Ascending aorta (tissue), 2 donors: ENCODE measurements at places on chromosomes 5 and 9. TPM values are rescaled to one million over a fixed set of nuclear protein-coding genes. Genes with fewer than 3 reads are reported as not detected.

DNA sequence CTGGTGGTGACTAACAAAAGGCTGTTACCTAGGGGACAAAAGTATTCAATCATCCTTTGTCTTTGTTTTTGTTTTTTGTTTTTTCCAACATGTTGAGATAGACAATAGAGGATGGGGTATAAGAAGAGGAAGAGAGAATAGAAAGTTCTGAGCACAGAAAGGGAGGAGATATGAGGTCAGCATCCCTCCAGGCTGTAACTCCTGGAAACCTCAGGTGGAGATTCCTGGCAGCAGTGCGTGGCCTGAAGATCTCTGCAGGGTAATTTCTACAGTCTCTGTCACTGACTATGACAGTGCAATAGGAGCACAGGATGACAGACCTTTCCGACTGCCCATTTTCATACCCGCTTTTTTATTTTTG is 112.1 kb downstream of the ADRB2 start:
- no peak overlapping the region for H3K27ac ChIP-seq
- H3K36me3 ChIP-seq, result no peaks in the 10 kb centered on the region
- H3K4me3 ChIP-seq, result no peak overlapping the region

- H3K4me3 ChIP-seq, result no peak overlapping the region
- no peak overlapping the region for H3K27ac ChIP-seq
- no peaks in the 10 kb centered on the region for H3K4me1 ChIP-seq
- no peaks in the 10 kb centered on the region for H3K27me3 ChIP-seq
- DNase-seq, result no peak
- H3K36me3 ChIP-seq, result no peaks in the 10 kb centered on the region
Measured at GRCh38 chr9:20319641-20320337, 302.5 kb downstream of the MLLT3 start.

GRCh38 chr5:14337593-14337992 is 194.5 kb downstream of the TRIO start:
- H3K4me3 ChIP-seq, result no peak overlapping the region
- no peak for DNase-seq
- H3K27me3 ChIP-seq, result no peaks in the 10 kb centered on the region
- peak overlapping the region; percentile 64 for H3K27ac ChIP-seq

GRCh38 chr9:37060833-37061232 is 26.8 kb upstream of the PAX5 start:
- H3K4me1 ChIP-seq, result no peaks in the 10 kb centered on the region
- DNase-seq, result no peak
- no peak overlapping the region for H3K27ac ChIP-seq
- no peaks in the 10 kb centered on the region for H3K27me3 ChIP-seq

DNA sequence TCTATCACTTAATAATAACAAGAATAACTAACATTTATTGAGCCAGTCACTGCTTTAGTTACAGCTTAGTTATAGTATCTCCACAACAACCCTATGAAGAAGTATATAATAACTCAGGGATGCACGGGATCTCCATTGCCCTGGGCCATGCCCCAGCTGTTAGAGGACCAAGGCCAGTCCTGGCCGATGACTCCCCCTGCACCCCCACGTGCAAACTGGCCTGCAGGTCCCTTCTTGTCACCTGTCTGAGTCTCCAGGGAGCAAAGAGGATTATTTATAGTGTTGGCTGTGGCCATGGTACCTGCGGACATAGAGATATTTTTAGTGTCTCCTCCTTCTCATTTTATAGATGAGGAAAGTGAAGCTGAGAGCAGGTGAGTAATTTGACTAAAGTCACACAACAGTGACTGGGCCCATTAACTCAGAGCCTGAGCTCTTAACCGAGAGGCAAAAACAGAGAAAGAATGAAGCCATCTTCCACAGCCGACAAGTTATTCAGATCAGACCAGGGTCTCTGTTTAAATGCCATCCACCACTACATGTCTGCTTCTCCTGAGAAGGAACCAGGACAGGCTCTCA is 94.4 kb downstream of the TMEM215 start:
- no peaks in the 10 kb centered on the region for H3K36me3 ChIP-seq
- H3K27ac ChIP-seq, result no peak overlapping the region
- no peak for DNase-seq
- H3K27me3 ChIP-seq, result no peaks in the 10 kb centered on the region
- no peak overlapping the region for H3K4me3 ChIP-seq

DNA sequence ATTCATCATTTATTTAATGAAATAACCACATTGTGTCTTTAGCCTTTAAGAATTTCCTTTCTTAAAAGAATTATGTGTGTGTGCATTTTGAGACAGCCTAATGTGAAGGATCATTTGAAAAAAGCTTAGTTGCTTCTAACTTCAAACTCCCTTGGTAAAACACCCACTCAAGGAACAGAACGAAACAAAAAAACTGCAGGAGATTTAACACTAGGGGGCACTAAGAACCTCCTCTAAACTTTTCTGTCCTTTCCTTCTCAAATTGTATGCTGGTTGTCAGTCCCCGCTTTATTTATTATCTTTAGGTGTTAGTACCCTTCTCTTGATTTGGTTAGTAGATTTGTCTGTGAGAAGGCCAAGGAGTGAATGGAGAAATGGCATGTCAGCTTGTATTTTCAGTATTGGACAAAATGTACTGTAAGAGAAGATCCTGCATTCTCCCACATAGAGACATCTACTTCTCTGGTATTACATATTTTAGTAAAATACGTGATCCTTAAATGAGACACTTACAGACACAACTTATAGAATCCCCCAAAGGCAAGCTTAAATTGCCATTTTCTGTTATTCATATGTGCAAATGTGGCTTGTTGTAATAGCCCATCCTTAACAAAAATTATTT is 229.7 kb downstream of the MRPS30 start:
- H3K4me3 ChIP-seq, result no peak overlapping the region
- H3K27me3 ChIP-seq, result no peaks in the 10 kb centered on the region
- DNase-seq, result no peak
- H3K27ac ChIP-seq, result no peak overlapping the region

GRCh38 chr5:59407967-59408366 is 485.6 kb downstream of the PDE4D start:
- no peak overlapping the region for H3K4me3 ChIP-seq
- no peaks in the 10 kb centered on the region for H3K27me3 ChIP-seq
- DNase-seq, result no peak
- H3K36me3 ChIP-seq, result no peaks in the 10 kb centered on the region
- H3K27ac ChIP-seq, result no peak overlapping the region
- H3K4me1 ChIP-seq, result no peaks in the 10 kb centered on the region

DNA sequence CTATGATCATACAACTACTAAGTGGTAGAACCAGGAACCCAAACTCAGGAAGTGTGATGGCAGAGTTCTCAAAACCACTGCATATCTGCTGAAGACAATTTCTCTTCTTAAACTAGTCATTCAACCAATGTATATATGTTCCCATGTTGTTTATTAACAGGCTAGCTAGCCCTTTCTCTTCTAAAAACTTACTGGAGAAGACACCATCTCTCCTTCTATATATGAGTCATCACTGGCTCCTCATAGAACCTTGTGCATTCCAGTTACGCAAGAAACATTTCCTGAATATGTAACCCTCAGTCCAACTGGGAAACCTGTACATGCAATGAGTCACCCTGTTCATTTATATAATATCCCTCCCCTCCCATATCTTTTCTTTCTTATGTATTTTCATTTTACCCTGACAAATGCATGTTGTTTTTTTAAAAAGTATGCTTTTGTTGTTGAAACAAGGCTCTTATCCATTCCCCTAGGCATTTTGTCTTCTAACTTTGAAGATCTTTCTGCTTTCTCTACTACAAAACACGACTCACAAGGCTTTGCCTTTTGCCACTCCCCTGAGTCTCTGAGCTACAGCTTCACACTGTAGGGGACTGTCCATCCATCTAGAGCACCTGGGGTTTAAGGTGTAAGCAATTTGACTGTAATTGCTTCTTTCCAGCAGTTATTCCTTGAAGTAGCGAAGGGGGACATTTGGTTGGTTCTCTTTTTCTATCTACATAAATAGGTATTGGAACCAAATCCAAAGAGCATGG is 119.5 kb downstream of the ANXA1 start:
- no peaks in the 10 kb centered on the region for H3K4me1 ChIP-seq
- H3K27ac ChIP-seq, result no peak overlapping the region
- no peaks in the 10 kb centered on the region for H3K27me3 ChIP-seq
- no peak for DNase-seq
- no peaks in the 10 kb centered on the region for H3K36me3 ChIP-seq

DNA sequence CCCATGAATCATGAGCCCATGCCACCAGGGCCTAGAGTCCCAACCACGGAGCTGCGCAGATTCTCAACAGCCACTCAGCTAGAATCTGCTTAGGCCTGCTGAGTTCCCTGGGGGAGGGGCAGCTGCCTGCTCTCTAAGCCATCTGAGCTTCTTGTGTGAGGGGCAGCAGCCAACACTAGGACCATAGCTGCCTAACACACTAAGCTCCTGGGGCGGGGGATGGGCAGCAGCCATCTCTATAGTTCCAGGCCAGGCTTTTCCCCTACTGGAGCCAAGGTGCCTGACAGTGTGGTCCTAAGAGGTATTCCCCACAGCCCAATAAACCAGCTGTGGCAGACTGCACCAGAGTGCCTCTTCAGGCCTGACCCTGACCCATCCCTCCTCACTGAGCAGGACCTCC is 255.9 kb upstream of the ACO1 start:
- H3K4me1 ChIP-seq, result no peaks in the 10 kb centered on the region
- no peak overlapping the region for H3K27ac ChIP-seq
- no peak overlapping the region for H3K4me3 ChIP-seq
- DNase-seq, result no peak
- H3K27me3 ChIP-seq, result no peaks in the 10 kb centered on the region
- H3K36me3 ChIP-seq, result no peaks in the 10 kb centered on the region

DNA sequence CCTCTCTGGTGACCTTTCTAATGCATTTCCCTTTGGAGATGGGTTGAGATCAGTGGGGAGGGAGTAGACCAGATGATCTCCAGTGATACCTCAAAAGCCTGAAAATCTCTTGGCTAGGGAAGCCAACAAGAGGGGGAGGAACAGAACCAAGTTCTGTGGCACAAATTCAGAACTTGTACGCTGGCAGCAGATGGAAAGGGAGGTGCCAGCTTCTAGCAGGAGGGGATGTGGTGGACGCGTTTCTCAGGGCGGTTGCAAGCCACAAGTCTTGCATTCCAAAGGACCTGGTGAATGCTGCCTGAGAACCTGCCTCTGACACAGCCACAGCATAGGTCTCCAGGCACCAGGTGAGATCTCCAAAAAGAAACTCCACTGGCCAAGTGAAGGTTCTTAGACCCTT is 13.4 kb downstream of the SLIT3 start:
- no peaks in the 10 kb centered on the region for H3K36me3 ChIP-seq
- DNase-seq, result no peak
- no peaks in the 10 kb centered on the region for H3K27me3 ChIP-seq
- peaks cover 33% of the 10 kb centered on the region for H3K4me1 ChIP-seq
- no peak overlapping the region for H3K4me3 ChIP-seq

- no peaks in the 10 kb centered on the region for H3K36me3 ChIP-seq
- H3K27me3 ChIP-seq, result no peaks in the 10 kb centered on the region
- H3K4me3 ChIP-seq, result no peak overlapping the region
- H3K4me1 ChIP-seq, result no peaks in the 10 kb centered on the region
Measured at GRCh38 chr5:150097152-150097551, 10.8 kb upstream of the CSF1R start.

GRCh38 chr9:136799079-136799853 is 3.1 kb downstream of the CCDC183 start:
- H3K4me1 ChIP-seq, result peaks cover 13% of the 10 kb centered on the region
- no peaks in the 10 kb centered on the region for H3K36me3 ChIP-seq
- DNase-seq, result no peak
- H3K27me3 ChIP-seq, result peaks cover 11% of the 10 kb centered on the region

- no peak for DNase-seq
- no peaks in the 10 kb centered on the region for H3K27me3 ChIP-seq
- H3K4me1 ChIP-seq, result peaks cover 76% of the 10 kb centered on the region
- no peaks in the 10 kb centered on the region for H3K36me3 ChIP-seq
- peak overlapping the region; percentile 15 for H3K27ac ChIP-seq
Measured at GRCh38 chr9:134344068-134344799, 18.0 kb downstream of the RXRA start.

GRCh38 chr9:73137286-73137899 is 14.3 kb upstream of the ANXA1 start:
- no peak for DNase-seq
- no peak overlapping the region for H3K4me3 ChIP-seq
- H3K4me1 ChIP-seq, result no peaks in the 10 kb centered on the region
- H3K27ac ChIP-seq, result no peak overlapping the region
- H3K36me3 ChIP-seq, result no peaks in the 10 kb centered on the region
- H3K27me3 ChIP-seq, result no peaks in the 10 kb centered on the region

- peaks cover 16% of the 10 kb centered on the region for H3K36me3 ChIP-seq
- peak overlapping the region; percentile 42 for H3K27ac ChIP-seq
- DNase-seq, result no peak
- no peak overlapping the region for H3K4me3 ChIP-seq
- no peaks in the 10 kb centered on the region for H3K4me1 ChIP-seq
- no peaks in the 10 kb centered on the region for H3K27me3 ChIP-seq
Measured at GRCh38 chr5:6745706-6746222, 32.5 kb downstream of the TENT4A start.

The ADRA1B gene
- total RNA-seq, result 20.6 TPM

The GPRIN1 gene
- not detected for total RNA-seq

The SCGB3A2 gene
- not detected for total RNA-seq

The ANKRD34B gene
- total RNA-seq, result not detected

The ORM2 gene
- total RNA-seq, result 0.64 TPM

The CREBRF gene
- 16.3 TPM for total RNA-seq

The HMCN2 gene
- total RNA-seq, result 7.5 TPM
